T1000 (cell line): ENCODE measurements at places on chromosomes 6 and 20.

- no peak for DNase-seq
Observed at GRCh38 chr6:7912024-7912423, 1.4 kb upstream of the TXNDC5 start.

- peak; percentile 32 for DNase-seq
Observed at GRCh38 chr6:30396833-30397479, 52.0 kb downstream of the RPP21 start.

DNA sequence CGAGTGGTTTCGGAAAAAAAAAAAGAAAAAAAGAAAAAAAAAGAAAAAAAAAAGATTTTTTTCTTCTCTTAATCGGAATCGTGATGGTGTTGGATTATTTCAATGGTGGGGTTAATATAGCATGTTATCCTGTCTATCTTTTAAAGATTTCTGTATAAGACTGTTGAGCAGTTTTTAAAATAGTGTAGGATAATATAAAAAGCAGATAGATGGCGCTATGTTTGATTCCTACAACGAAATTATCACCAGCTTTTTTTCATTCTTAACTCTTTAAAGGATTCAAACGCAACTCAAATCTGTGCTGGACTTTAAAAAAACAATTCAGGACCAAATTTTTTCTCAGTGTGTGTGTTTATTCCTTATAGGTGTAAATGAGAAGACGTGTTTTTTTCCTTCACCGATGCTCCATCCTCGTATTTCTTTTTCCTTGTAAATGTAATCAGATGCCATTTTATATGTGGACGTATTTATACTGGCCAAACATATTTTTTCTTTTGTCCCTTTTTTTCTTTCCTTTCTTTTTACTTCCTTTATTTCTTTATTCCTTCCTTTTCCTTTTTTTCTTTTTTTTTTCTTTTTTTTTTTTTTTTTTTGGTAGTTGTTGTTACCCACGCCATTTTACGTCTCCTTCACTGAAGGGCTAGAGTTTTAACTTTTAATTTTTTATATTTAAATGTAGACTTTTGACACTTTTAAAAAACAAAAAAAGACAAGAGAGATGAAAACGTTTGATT is 3.6 kb downstream of the SOX4 start:
- DNase-seq: no peak

GRCh38 chr6:155523821-155524651 is 68.4 kb upstream of the NOX3 start:
- no peak for DNase-seq

DNA sequence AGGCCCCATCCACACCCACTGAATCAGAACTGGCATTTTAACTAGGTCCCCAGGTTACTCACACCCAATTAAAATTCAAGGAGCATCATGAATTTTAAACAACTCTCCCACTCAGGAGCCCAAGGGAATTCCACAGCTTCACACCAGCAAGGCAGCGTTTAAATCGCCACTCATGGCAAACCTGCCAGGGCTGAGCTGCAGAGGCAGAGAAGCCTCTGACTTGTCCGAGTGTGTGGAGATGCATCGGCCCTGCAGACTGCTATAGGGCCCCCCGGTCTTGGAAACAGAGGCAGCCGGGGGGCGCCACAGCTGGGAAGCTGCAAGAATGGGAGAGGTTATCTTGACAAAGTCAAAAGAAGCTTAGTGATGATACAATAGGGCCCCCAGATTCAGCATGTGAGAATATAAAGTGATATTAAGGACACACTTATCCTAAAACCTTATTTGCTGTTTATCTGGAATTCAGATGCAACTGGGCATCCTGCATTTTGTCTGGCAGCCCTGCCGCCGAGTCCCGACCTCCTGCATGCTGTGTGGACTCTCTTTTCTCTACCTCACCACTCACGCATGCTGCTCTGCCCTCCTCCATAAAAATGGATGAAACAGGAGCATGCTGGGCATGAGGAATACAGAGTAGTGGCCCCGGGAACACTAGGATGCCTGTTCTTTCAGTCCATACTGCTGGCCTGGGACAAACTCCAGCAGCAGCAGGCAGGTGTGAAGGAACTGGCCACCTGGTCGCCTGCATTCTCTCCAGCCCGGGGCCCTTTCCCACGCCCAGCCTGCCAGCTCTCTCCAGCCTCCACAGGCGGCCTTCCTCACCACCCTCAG is 126.1 kb downstream of the PXDC1 start:
- no peak for DNase-seq

GRCh38 chr6:75135450-75135849 is 70.4 kb downstream of the COL12A1 start:
- DNase-seq: no peak

DNA sequence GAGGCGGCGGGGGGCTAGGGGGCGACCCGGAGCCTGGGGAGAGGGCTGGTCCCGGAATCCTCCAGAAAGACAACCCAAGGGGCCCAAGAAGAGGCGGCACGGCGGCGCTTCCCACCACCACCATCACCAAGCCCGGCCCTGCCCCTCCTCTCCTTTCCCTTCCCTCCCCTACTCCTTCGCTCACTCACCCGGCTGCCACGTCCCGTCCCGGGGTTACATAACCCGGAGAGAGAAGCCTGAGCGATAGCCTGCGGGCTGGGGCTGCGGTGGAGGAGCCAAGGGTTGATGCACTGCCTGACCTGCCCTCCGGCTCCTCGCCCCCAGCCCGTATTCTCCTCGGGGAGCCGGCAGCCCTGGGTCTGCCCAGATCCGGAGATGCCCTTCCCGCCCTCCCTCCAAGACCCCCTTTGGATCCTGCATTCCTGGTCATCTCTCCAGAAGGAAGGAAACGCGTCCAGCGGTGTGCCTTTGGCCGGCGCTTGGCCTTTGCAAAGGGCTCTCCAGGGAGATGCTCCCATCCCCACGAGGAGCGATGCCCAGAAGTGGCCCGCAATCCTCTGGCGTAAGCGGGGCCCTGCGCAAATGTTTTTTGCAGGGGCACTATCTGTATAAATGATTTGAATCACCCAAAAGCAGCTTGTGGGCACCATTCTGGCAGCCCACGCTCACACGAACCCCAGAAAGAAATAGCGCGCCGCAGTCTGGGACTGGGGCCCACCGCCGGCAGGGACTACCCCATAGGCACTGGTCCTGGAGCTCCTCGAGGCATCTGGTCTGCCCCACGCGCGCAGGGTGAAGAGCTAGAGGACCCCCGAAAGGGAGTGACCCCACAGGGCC is 4.6 kb upstream of the CPXM1 start:
- no peak for DNase-seq

DNA sequence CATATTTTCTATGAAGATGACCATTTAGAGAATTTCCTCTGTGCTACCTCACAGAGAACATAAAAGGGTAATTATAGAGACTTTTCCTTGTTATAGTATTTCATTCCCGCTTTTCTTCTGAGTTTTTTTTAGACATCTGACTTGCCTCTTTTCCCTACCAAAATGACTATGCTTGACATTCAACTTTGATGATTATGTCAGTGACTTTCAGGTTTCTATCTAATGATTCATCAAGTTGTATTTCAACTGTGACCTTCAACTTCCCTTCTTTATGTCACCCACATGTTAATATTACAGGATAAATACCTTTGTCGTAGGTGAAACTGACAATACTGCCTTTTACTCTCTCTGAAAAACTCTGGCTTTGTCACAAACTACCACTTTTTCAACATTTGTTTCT is 95.3 kb downstream of the MLIP start:
- DNase-seq: no peak

- DNase-seq: no peak
Observed at GRCh38 chr6:13653296-13653695, 38.2 kb downstream of the NOL7 start.

DNA sequence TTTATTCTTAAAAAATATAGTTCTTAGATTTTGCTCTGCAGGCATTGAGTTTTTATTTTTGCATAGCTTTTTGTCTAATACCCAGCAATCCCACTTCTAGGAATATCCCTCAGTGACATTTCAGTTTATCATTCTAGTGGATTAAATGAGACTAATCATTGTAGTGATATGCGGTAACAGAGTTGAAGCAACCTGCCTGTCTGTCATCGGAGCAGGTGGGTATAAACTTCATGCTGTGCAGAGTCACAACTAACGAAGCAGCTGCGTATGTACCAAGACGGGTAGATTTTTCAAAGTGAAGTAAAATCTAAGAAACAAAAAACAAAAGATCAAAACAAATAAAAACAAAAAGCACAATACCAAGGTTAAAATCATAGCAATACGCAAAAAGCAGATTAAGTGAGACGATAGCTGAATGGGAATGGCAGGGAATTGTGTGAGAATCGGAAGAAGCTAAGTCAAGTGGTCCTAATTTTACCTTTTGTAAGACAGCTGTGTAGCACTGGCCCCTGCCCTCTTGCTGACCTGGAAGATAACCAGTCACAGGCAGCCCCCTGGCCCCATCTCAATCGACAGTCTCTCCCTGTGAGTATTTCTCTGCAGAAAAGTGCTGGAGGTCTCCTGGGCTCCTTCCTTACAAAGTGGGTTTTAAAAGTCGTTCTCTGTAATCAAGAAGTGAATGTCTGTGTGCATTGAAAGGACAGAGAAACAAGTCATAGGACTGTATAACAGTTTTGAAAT is 169.2 kb downstream of the OR2B2 start:
- no peak for DNase-seq

- DNase-seq: no peak
Observed at GRCh38 chr20:50149481-50150254, 3.9 kb downstream of the PEDS1 start.

DNA sequence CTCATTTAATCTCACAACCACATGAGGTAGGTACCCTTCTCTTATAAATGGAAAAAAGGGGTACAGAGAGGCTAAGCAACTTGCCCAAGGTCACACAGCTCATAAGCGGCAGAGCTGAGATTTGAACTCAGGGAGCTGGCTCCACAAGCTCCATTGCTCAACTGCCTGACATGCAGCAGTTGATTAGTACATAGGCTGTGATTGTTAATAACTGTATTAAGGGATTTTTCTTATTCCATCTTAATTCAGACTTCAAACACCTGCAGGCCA is 6.6 kb downstream of the CCN5 start:
- DNase-seq: no peak

GRCh38 chr6:41677124-41677921 is 39.1 kb downstream of the MDFI start:
- DNase-seq: no peak

DNA sequence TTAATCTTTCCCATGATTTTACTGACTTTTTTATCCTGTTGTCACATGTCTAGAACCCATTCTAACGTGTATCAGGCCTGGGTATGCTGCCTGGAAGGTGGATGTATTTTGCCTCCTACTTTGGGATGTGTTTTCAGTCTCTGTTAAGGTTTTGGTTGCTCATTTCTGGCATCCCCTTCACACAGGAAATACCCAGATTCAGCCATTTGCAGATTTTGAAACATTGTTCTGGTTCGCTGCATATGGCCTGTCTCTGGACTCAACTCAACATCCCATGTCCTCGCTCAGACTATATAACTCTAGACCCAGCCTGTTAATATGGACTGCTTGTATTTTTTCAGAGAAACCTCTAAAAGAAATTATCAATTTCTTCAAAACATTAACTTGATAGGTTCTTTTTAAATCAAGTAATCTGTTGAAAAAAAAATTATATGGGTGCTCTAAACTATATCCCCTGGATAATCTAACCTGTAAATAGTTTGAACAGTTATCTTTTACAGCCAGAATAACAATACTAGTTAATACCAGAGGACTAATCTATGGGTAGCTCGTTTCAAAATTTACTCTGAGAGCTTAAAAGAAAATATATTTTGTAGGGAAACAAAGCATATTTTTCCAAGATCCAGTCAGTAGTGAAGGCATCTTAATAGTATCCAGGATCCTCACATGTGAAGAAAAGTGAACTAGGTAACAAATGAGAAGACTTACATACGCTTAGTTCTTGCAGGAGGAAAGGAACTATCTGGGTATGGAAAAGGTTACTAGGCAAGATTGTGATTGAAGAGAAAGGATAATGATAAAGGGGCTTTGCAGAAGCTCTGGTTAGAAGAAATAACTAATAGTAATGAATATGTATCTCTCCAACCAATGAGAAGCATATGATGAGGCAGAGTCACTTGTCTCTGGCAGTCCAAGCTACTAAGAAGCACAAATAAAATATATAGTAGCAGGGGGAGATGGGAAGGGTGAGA is 23.4 kb upstream of the HLA-DQB1 start:
- DNase-seq: no peak

- DNase-seq: peak; percentile 95
Observed at GRCh38 chr6:159789377-159790148, at the start of gene TCP1. Gene TCP1, minus strand, starts transcription at chr6:159789602. Its CDS starts 134 bp downstream, at chr6:159789468.

DNA sequence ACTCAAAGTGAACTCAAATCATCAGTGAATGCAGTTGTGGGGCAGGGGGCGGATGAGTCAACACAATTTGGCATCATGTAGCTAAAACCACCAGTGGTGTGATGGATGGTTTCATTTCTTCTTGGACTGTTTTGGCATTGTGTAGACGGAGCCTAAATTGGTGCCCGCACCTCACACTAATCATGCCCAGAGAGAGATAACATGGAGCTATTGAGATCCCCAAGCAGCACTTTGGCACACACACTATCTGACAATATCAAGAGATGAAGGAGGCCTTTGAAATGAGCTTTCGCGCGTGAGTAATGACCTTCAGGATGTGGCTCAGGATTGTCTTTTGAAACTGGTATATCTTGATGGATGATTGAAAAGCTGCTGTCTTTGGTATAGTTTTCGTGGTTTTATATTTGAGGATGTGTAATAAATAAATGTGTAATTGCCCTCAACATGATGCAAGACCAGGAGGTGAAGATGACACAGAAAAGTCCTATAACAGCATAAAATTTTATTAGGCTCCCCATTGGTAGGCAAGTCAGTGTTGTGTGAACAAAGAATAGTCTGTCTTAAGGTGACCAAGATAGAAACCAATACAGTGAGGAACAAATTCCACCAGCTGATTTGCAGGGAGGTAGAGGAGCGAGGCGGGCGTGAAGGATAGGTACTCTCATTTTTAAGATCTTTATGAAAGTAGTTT is 174.2 kb downstream of the TSHZ2 start:
- DNase-seq: no peak

DNA sequence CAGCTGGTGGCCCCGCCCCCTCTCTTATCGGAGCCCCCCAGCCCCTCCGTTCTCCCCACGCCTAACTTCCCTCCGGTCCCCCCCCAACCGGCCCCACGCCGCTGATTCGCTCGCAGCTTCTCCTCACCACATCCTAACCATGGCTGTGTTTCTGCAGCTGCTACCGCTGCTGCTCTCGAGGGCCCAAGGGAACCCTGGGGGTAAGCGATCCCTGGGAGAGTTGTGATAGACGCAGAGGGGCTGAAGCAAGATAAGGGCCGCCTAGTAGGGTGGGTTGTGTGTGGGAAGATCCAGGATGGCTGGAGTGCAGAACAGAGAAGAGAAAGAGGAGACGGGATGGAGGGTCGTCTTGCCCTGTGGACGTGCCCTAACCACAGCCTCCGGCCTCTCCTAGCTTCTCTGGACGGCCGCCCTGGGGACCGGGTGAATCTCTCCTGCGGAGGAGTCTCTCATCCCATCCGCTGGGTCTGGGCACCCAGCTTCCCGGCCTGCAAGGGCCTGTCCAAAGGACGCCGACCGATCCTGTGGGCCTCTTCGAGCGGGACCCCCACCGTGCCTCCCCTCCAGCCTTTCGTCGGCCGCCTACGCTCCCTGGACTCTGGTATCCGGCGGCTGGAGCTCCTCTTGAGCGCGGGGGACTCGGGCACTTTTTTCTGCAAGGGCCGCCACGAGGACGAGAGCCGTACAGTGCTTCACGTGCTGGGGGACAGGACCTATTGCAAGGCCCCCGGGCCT is at the start of gene MPIG6B:
TSS of gene MPIG6B (plus strand) at position 129 of the 735 bp plus-strand sequence. CDS start at position 140, 11 bp downstream.
- no peak for DNase-seq
